ENCODE measurements at places on chromosomes 12 and 14.

DNA sequence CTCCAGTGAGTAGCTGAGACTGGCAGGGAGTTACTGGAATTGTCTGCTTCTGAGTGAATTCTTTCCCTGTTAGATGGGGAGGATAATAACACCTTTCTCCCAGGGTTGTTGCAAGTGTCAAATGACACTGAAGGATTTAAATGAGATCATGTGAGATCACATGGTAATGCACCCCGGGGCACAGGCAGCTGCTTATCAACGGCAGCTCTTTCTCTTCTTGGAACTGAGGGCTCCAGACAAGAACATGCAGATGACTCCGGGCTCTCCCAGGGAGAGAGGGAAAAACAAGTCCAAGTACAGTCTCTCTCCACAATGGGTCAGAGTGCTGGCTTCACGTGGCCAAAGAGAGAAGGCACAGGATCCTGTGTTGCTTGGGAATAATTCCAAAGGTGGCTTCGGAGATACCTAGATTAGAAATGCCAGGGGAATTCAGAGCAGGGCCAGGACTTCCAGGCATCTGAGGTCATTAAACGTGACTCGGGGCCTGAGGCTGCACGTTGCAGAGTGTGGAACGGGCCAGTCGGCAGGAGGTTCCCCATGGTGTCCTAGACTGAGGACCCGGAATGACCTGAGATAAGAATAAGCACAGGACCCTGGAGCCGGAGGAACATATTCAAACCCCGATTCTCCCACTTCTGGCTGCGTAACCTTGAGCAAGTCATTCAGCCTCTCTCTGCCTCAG is 109.2 kb downstream of the PRMT8 start:
- DNase-seq = no peak

DNA sequence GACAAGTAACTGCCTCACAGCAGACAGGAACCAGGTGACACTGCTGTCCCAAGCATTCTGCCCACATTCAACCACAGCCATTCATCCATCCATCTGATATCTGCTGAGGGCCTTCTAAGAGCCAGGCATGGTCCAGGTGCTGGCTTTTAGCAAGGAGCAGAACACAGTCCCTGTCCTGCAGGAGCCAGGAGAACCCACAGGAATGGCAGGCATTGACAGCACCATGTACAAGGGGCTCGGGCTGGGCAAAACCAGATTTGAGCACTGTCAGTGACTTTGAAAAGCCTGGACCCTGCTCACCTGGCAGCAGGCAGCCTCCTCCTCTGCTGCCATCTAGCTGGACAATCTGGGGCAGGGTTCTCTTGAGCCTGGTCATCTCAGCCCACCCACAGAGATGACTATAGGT is 137.0 kb downstream of the ZFP36L1 start:
- DNase-seq = no peak

DNA sequence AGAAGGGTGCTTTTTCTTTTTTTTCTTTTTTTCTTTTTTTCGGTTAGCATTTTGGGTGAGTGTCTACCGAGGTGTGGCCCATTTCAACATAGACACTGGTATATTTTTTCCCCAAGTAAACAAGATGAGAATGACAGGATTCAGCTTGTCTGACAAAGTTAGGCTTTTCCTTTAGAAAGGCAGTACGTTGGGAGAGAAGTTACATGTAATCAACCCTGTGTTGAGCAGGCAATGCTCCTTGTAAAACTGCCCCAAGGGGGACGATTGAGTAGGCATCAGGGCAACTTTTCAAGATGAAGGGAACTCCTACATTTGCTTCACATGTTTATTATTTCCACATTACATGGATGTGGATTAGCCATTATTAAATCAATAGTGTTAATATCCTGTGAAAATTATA is 1.7 kb downstream of the EMP1 start:
- no peak for DNase-seq

DNA sequence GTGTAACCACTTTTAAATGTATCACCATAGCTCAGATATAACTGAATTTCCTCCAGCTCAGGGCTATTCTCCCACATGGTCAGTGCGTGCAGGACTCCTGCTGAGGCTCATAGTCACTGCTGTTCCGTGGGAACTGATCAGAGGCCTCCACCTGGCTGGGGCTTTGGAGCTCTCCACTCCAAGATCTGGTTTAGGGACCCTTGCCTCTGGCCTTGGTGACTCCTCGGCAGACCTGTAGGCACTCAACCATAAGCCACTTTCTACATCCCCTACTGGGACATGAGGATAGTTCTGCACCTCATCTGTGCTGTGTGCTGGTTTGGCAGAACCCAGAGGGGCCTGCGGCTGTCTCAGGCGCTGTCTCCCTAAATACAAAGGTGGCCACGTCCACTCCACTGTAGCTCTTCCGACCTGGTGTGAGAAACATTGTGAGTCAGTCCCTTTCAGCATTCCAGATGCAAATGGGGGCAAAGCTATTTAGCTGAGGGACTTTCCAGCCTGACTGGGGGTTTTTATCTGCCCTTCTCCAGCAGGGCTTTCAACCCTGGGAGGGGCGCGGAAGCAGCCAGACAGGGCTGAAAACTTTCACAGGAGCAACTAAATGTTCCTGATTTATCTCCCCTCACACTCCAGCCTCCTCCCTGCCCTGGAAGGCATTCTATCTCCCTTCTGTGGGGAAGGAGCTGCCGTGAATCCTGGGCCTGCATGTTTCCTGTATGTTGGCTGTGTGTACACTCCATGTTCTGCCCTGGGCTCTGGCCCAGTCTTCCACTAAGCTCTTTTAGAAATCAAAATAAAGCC is 218.3 kb upstream of the DAAM1 start:
- DNase-seq = no peak

DNA sequence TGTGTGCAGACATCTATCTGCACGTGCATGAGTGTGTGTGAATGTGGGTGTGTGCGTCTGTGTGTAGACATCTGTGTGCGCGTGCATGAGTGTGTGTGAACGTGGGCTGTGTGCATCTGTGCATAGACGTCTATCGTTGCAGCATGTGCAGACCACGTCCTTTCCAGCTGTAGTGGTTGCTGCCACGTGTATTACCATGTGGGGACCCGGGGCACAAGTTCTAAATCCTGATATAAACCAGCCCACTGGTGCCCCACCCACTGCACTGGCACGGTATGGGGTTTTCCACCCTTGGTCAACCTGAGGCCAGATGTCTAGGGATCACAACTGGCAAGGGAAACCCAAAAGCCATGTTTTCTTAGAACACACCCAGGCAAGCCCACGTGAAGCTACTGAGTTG is 197.0 kb downstream of the ANO2 start:
- no peak for DNase-seq

DNA sequence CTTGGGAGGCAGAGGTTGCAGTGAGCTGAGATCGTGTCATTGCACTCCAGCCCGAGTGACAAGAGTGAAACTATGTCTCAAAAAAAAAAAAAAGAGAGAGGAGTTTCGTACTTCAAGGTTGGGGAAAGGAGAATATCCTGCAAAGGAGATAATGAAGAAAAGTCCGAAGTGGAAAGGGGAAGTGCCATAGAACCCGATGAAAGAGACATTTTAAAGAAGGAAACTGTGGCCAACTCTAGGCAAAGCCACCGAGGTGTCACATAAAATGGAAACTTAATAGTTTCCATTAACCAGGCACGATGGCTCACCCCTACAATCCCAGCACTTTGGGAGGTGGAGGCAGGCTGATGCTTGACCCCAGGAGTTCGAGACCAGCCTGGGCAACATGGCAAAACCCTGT is 15.0 kb upstream of the LTBP2 start:
- no peak for DNase-seq

DNA sequence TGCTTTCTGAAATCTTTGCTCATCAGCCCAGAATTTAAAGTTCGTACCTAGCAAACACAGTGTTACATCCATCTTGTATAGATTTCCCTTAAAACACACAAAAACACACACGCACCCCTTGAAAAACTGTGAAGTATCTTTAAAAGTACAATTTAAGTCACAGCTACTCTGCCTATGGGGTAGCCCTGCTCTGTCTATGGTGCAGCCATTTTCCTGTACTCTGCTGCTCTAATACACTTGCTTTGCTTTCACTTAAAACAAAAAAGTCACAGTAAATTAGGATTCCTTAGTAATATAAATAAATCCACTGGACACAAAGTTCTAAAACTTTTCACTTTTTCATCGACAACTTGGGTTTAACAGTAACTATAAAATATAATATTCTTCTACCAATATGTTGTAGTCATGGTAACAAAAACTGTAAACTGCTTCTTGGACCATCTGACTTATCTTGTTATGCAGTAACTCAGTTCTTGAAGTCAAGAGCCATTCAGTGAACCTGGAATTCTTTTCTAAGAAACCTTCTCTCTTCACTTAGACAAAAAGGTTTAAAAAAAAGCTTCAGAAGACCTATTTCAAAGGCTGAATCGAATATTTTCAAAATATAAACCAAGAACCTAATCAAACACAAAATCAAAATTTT is 63.5 kb downstream of the MED13L start:
- DNase-seq = no peak

DNA sequence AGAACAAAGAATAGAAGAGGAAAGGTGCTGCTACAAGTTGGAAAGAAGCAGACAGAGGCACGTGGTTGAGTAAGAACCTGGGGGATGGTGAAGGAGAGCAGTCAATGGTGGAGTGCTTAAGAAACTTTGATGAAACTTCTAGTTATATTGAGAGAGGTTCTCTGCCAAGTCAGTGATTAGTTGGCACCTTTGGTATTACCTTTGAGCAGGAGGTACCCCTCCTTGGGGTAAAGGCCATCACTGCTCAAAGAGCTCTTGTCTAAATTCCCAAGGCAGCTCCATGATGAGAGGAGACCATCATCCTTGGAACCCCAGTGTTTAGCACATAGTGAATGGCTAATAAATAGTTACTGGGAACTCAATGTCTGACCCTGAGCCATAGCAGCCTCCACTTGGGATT is 1.7 kb upstream of the EGLN3 start:
- no peak for DNase-seq

DNA sequence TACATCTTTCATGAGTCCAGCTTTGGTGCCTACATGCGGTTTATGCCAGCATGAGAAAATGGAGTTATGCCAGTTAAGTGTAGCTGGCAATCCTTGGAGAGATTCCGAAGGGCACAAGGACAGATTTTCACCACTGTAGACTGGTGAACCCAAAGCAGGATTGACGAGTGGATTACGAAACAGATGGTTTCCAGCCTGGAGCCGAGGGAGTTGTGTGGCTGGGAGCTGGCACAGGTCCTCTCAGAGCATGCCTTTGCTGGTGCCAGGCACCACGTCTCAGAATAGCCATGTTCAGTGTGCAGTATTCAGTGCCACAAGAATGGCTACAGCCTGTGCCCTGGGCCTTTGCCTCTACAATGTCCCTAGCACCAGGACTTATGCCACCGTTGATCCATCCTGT is 13.2 kb downstream of the KCNH3 start:
- no peak for DNase-seq

GRCh38 chr14:103808403-103809001 is 38.9 kb downstream of the PPP1R13B start:
- peak; percentile 35 for DNase-seq

- DNase-seq = no peak
Observed at GRCh38 chr12:12436831-12437345, 80.0 kb downstream of the BORCS5 start.

- no peak for DNase-seq
Observed at GRCh38 chr12:79006306-79006705, 141.7 kb downstream of the SYT1 start.

DNA sequence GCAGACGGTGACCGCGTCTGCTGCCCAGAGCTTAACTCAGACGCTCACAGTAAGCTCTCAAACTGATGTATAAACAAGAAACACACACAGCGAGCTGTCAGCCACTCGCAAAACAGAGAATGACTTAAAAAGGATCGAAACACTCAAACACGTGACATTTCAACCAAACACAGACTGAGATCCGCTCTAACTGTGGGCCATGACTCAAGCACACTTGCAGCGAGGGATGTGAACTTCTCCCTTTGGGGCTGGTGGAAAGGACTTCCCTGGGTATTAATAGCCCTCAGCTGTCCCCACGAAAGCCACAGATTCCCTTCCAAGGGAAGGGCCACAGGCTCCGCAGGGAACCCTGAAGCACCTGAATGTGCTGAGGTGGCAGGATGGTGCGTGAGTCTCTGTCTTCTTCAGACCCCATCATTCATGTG is 29.1 kb downstream of the CCDC88C start:
- DNase-seq = peak; percentile 59

- no peak for DNase-seq
Observed at GRCh38 chr12:16258963-16259362, 18.5 kb downstream of the SLC15A5 start.

DNA sequence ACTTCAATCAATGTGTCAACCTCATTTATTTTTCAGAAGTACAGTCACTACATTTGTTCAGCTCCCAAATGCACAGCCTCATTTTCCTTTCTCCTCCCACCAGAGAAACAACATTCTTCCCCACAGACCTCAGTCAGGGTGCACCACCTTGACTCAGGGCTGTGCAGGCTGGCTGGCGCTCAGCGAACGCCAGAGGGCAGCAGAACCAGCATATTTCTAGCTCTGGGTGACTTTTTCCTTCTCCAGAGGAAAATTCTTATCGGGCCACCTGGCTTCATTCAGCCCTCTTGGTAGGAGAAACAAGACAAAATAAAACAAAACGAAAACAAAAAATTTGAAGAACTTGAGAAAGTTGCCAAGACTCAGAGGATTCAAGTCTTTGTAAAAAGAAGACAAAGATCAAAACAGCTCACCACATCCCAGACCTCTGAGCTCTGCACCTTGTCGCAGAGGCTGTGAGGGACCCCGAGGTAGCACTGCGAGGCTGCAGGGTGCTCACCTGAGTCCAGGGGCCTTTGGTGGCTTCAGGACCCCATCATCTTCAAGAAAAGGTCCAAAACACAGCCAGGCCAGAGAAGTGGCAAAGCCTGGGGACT is 33.7 kb downstream of the PAH start:
- DNase-seq = peak; percentile 20

GRCh38 chr12:264269-264668 is 1.6 kb upstream of the SLC6A13 start:
- DNase-seq = no peak

All from CD4-positive, alpha-beta T cell treated with Interleukin-15 for 1 hour (primary cell).